HS-27A (cell line): ENCODE measurements at places on chromosomes 12 and 14.
A peak's percentile ranks its signal among the peaks of the same experiment; 100 is the strongest.

- peak; percentile 73 for DNase-seq
Measured at GRCh38 chr14:25090716-25091454, 40.9 kb upstream of the STXBP6 start.

DNA sequence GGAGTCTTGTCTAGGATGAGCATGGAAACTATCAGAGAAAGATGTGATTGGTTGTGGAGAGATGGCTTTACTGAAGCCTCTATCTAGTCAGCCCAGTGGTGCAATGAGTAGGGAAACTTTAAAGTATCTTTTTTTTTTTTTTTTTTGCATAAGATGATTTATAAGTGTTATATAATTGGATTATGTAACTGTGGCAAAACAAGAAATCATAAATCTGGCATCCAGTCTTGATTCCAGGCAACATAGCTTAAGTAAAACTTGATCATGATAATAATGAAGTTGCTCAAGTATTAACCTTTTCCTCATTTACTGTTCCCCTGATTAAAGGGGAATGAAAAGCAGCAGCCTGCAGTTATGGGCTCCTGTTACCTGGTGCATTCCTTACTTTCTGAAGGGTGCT, 538.0 kb upstream of the ATP2B1 start:
- no peak for DNase-seq

DNA sequence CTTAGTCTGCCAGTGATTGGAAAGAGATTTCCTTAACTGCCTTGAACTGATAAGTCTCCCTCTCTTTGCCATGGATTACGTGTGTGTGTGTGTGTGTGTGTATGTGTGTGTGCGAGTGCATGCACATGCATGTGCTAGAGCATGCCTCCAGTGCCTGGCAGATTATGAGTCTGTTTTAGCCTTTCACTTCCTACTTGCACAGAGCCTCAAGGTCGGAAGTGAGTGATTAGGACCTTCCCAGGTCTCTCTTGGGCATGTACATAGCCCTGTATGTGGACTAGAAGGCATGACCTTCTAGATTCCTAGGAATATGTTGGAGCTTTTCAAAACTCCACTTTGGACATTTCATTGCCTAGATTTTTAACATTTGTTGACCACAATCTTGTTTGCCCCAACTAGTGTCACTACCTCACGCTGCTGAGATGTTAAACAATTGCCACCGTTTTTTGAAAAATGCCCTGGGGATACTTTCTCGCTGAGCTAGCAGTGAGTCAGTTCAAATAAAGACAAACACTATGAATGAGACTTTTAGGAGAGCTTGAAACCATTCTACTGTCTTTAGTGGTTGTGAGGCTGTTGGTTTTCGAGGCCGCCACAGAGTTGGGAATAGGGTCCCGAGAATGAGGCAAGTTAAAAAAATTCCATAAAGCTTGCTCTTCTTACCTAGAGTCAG, 28.2 kb downstream of the KIAA0586 start:
- no peak for DNase-seq

GRCh38 chr14:70906793-70907175, 475 bp upstream of the PCNX1 start:
- no peak for DNase-seq

DNA sequence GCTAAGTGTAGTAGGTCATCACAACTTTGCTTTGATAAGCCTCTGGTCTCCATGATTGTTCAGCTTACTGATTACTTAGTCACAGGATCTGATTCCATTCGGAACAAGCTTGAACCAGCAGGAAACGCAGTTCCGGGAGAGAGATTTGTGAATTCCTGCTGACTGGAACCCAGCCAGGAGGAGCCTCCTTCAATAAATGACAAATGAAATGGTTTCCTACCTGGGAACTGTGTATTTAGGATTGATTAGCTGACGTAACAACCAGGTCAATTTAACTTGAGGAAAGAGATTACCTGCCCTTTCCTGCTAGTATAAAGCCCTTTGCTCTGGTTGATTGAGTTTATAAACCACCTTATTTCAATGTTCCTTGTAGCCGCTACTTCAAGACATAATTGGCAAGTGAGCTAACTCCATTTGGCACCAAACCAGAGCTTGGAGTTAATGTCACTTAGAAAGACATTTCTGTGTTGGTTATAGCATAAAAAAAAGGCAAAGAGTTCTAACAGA, 35.1 kb upstream of the KCNH3 start:
- DNase-seq, result peak; percentile 77

DNA sequence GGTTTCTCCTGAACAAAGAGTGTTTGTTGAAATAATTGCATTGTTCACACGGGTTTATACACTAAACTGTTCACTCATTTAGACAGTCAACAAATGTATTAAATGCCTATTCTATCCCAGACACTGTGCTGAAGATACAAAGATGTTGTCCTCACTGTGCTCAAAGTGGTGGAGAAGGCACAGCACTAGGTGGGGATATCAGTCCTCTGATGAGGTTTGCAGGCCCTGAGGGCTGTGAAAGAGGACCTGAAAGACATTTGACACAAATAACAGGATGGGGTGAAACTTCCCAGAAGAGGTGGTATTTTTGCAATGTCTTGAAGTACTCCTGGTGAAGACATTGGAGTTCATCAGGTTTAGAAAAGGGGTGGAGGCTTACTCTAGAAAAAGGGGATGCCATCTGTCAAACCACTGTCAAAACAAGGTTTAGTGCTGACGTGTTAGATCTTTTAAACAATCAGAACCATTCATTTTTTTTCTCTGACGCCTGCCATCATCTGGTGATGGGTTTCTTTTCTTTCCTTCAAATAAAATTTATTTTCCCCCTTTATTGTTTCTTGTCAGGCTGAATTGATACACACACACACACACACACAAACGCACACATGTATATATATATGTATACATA, 69.5 kb downstream of the ACSS3 start:
- DNase-seq, result no peak

DNA sequence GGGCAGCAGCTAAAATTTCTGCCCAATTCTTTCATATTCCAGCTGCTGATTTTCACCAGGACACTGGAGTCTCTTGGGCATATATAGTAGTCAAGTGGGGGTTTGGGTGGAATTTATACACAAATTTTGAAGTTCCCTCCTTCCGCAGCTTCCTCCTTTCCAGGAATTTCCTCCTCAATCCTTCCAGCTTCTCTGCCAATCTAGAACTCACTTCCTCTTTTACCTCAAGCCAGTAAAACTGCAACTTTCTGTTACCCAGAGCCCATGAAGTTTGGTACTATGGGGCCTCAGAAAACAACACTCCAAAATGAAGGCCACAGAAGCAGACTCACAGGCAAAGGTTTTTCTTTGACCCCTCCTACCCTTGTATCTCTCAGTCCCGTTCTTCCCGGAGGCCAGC, 51.7 kb upstream of the G2E3 start:
- DNase-seq, result no peak

- no peak for DNase-seq
Measured at GRCh38 chr12:115149685-115150378, 465.9 kb upstream of the TBX3 start.

DNA sequence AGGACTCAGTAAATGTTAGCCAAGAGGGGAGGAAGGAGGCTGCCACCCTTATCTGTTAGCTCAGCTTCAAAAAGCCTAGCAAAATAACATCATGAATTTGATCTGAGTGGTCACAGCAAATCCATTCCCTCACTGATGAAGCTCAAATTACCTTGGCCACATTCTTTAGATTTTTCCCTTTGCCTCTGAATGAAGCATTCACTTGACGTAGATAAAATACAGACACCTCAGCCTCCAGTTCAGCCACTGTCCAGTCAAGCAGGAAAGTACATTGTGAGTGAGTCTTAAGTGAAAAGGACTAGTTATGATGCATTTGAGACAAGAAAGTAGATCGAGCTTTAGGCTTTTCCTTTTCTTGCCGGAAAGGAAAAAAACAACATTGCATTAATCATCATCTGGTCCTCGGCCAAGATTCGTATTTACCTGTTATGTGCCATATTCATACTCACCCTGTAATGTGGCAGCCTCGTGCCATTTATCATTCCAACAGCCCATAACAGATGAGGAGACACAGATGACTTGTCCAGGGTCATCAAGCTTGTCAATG, 146.5 kb downstream of the ETV6 start:
- DNase-seq, result peak; percentile 87

DNA sequence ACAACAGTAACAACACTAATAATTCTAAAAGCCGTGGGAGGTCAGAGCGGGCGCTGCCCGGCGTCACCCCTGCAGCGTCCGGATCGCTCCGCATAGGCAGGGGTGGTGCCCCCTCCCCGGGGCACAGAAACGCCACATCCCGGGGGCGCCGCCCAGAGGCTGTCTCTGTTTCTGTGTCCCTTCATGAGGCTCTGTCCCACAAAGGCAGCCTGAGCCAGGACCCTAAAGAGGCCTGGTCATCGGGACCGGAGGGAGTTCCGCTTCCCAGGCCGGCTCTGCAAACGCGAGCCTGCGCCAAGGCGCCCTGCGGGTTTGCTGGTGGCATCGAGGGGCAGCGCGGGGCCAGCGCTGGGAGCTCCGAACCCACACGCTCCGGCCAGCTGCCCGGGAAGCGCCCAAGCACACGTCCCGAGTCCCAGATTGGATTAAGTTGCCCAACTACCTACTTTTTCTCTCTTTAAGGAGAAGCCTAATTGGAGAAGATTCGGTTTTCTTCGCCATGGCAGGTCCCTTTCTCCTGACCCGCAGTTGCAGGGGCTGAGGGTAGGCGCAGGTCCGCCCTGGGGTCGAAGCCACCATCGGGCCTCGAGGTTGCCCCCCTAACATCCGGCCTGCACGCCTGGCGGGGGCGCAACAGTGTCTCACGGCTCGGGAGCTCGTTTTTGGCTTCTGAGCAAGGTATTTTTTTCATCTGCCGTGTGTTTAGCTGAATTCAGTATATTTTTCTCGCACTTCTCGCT, 421.7 kb downstream of the VRK1 start:
- DNase-seq, result no peak

- no peak for DNase-seq
Measured at GRCh38 chr12:86787419-86787818, 531.2 kb upstream of the MGAT4C start.

DNA sequence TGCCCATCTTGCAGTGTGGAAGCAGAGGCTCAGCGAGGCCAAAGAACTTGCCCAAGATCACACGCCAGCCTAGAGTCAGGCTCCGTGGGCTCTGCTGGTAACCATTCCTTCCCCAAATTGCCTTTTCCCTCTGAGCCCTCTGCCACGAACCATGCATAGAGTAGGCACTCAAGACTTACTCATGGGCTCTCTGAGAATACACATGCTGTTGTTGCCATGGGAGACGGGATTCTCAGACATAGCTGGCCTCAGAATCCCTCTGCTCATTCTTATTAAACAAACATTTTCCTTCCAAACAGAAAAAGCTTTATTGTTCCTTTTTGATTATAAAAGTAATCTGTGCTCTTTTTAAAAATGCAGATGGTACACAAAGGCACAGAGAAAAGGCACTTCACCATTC, 52.5 kb upstream of the WSCD2 start:
- no peak for DNase-seq
